ENCODE measurements at places on chromosomes 6 and 20. TPM values are rescaled to one million over a fixed set of nuclear protein-coding genes. Genes with fewer than 3 reads are reported as not detected.

GRCh38 chr20:42836339-42836738 lies 353.4 kb downstream of the PTPRT start:
- no peak overlapping the region for H3K27ac ChIP-seq
- no peaks in the 10 kb centered on the region for H3K36me3 ChIP-seq
- DNase-seq = no peak
- no peaks in the 10 kb centered on the region for H3K27me3 ChIP-seq

- no peak overlapping the region for H3K4me3 ChIP-seq
- H3K27me3 ChIP-seq = no peaks in the 10 kb centered on the region
- DNase-seq = no peak
- no peak overlapping the region for H3K27ac ChIP-seq
- no peaks in the 10 kb centered on the region for H3K36me3 ChIP-seq
- peaks cover 37% of the 10 kb centered on the region for H3K4me1 ChIP-seq
These were observed 65.9 kb downstream of the HIVEP2 start for GRCh38 chr6:142879076-142879475.

GRCh38 chr20:54069501-54069971 lies 858 bp downstream of the BCAS1 start:
- no peaks in the 10 kb centered on the region for H3K27me3 ChIP-seq
- H3K4me3 ChIP-seq = no peak overlapping the region
- H3K27ac ChIP-seq = no peak overlapping the region
- no peaks in the 10 kb centered on the region for H3K4me1 ChIP-seq
- DNase-seq = no peak

- H3K4me3 ChIP-seq = no peak overlapping the region
- H3K27ac ChIP-seq = peak overlapping the region; percentile 70
- H3K27me3 ChIP-seq = no peaks in the 10 kb centered on the region
- H3K4me1 ChIP-seq = peaks cover 52% of the 10 kb centered on the region
These were observed 36.1 kb downstream of the SLC22A2 start for GRCh38 chr6:160222491-160222890.

DNA sequence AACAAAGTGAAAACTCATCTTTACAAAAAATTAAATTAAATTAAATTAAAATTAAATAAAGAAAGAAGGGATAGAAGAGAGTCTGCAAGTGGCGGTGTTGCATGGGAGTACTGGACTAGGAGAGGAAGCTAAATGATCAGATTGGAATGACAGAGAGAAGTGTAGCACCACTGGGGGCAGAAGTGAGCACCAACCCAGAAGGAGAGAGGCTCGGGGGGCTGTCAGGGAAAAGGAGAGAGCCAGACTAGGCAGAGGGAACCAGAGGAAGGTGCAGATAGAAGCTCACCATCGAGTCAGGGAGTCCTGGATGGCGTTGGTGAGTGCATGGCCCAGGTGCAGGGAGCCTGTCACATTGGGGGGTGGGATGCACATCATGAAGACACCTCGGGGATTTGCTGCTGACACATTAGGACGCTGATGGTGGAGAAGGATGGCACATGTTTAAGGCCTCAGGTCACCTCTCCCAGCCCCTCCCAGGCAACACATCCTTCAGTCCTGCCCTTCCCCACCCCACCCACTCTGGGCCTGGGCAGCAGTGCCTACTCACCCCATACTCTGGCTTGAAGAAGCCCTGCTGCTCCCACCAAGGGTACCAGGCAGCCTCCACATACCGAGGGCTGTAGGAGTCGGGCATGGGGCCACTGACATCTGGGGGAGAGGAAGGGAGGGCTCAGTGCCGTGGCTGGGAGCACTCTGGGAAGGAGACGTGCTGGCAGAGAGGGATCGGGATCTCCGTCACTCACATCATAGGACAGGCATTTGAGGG lies 4.0 kb downstream of the VARS1 start:
- H3K4me3 ChIP-seq = no peak overlapping the region
- peaks cover 14% of the 10 kb centered on the region for H3K4me1 ChIP-seq
- no peak for DNase-seq
- H3K27ac ChIP-seq = no peak overlapping the region

DNA sequence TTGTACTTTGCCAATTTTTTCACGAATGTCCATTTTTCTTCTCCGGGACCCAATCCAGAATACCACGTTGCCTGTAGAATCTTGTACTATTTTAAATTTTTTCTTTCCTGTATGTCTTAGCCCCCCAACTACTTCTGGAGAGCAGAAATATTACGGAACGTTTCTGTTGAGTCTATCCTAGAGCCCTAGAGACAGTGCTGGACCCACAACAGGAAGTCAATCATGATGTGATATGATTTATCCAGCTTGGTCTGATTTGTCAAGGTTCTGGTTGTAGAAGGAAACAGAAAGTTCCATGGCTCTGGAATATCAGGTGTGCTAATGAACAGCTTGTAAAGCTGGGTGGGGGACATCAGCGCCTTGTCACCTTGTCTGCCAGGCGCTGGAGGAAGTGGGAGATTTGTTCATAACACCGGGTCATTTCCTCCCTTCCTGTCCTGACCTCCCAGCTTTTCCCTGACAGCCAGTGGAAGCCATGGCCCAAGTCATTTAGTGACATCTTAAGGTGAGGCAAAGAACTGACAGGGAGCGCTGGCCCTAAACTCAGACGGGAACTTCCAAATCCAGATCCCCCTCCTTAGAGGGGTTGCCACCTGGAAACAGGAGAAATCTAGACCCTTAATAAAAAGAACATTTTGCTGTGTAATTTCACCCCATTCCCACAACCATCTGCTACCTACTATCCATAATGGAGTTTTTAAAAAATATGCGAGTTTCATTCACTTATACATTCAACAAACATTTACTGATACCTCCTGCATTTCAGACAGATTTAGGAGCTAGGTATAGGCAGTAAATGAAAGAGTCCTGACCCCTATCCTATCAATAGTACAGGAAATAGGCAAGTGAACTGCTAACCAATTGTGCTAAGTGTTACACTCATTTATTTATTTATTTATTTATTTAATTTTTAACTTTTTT lies 130.5 kb downstream of the ZFP64 start:
- H3K27ac ChIP-seq = no peak overlapping the region
- DNase-seq = no peak
- H3K27me3 ChIP-seq = no peaks in the 10 kb centered on the region
- no peak overlapping the region for H3K4me3 ChIP-seq
- H3K4me1 ChIP-seq = no peaks in the 10 kb centered on the region

SCAND1 gene
- total RNA-seq = 87.2 TPM

FRMD1 gene
- total RNA-seq = not detected

FAM83C gene
- total RNA-seq = not detected

ZSWIM3 gene
- 6.1 TPM for total RNA-seq

KIF25 gene
- not detected for total RNA-seq

TRDN gene
- 0.14 TPM for total RNA-seq
